ENCODE measurements at places on chromosomes 3 and 15.
A peak's percentile ranks its signal among the peaks of the same experiment; 100 is the strongest.

DNA sequence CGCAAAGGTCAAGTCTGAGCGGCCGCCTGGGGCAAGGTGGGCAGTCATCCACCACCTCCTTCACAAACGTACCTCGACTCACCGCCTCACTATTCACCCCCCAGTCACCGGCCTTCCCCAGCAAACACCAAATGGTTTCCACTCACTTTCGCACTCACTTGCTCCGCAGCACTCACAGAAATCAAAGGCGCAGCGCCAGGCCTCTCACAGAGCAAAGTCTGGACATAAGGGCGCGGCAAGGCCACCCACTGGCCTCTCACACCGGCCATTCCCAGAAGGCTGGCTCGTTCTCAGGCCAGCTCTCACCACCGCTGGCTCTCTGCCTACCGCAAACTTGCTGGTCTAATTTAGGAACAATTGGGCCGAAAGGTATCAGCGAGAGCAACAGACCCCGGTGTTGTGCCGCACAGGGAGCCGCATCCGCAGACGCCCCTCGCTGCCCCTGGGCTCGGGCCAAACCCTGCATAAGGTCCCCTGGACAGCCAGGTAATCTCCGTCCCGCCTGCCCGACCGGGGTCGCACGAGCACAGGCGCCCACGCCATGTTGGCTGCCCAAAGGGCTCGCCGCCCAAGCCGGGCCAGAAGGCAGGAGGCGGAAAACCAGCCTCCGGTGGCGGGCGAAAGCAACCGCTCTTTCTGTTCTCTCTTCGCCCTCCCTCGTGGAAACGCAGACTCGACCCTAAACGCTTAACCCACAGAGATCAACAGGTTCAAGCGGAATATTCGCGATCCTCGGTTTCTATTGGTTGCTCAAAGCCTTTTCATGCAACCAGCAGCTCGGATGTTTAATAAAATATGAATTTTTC lies 2.9 kb downstream of the SHOX2 start:
- peak; percentile 75 for DNase-seq

DNA sequence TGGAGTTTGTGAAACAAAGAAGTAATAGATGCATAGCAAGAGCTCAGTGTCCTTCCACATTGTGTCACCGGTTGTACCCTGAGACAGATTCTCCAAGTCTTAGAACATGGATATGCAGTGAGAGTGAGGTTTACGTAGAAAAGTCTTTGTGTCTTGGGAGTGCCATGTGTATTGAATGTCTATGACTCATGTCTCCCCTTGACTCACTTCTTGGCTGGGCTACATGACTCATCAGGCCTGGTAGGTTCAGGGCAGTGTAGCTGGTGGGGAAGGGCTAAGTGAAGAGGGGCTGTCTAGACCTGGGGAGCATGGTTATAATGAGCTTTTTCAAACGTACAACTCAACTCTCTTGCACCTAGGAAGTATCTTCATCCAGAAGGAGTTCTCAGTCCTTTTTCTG lies 167.4 kb downstream of the GAP43 start:
- DNase-seq, result no peak

- no peak for DNase-seq
These were observed 13.7 kb downstream of the OXTR start for GRCh38 chr3:8755564-8756237.

DNA sequence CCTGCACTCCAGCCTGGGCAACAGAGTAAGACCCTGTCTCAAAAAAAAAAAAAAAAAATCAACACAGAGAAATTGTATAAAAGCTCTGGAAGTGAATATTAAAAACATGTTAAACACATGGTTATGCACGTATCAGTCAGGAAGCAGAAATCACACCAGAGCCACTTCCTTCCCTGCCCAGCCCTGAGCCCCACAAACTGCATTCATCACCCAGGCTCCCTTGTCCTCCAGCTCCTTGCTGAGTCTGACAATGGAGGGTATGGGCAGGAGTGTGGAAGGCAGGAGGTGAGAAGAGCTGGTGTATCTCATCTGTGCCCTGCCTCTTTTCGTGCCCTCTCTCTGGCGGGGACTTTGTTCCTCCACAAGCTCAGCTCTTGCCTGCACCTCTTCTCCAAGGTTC lies 12.1 kb upstream of the LOXL1 start:
- no peak for DNase-seq

- DNase-seq, result no peak
These were observed 47.2 kb downstream of the SLC12A8 start for GRCh38 chr3:125165189-125165947.

DNA sequence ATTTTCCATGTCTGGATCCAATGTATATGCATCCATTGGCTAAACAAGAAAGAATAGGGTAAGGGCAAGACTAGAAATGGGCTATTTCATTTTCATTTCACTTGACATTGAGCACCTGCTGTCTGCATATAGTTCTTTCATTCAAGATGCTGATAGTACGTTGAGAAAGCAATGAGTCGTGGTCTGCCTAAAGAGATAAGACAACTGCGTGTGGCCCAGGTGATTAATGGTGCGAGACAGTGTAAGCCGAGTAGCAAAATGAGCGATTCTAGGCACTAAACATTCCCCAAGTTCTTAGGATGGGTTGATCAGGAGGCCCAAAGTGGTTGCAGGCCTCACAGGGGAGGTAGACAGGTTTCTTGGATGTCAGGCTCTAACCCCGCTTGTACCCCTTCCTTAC lies 235.4 kb downstream of the PDCD6IP start:
- DNase-seq, result no peak

DNA sequence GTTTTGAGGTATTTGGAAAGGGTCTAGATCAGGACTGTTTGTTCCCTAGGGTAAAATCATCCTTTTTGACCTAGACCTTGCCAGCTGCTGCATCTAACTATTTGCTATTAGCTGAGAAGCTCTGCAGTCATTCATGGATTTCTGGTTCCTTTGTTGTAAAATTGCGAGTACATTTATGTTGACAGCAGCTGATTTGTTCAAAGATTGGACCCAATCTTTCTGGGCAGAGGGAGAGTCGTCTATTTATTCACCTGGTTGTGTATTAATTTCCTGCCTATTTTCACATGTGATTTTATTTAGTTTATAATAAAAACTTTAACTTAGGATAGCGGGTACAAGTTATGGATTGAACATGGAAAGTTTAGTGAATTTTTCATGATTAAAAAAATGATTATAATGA lies 236.3 kb downstream of the CNTN4 start:
- DNase-seq, result no peak

DNA sequence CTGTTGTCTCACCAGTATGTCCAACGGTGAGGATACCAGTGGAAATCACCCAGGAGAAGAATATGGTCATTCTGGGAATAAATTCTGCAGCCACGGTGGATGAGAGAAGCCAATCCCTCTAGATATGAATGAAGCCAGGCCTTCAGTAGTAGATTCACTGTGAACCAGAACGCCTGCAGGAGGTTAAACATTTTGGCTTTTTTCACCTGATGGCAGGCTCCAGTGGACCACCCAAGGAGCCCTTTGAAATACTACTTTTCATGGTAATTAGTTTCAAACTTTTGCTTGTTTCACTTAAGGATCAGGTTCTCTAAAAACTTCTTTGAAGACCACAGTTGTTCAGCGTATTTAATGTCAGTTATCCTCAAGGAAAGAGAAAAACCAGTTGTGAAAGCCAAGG lies 353.4 kb downstream of the RORA start:
- no peak for DNase-seq

- no peak for DNase-seq
These were observed 514.1 kb downstream of the MAGI1 start for GRCh38 chr3:65524584-65524983.

- no peak for DNase-seq
These were observed 3.7 kb downstream of the BOC start for GRCh38 chr3:113214917-113215595.

Measured in right kidney (tissue), 9 donors.